ENCODE measurements at places on chromosomes 2 and 18. TPM values are rescaled to one million over a fixed set of nuclear protein-coding genes. Genes with fewer than 3 reads are reported as not detected.

DNA sequence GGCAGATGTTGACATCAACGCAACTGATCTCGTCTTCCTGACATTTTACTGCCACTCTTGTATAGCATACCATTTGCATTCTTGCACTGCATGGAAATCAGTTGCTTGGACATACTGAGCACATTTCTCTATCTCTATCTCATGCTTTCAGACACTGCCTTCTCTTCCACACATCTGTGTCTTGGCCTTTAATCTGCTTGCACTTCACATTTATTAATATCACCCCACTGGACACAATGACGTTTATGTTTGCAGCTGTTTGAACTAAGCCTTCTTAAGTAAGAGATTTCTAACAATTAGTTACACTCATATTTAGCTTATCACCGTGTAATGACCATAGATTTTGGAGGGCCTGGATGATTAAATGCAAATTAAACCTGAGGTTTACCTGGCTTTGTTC is 229.8 kb upstream of the CDH19 start:
- DNase-seq, result no peak

Gene PJVK
- total RNA-seq, result 0.72 TPM

Gene MCEE
- total RNA-seq, result 11.1 TPM

- peak; percentile 51 for DNase-seq
Measured at GRCh38 chr2:5782103-5782502, 89.9 kb downstream of the SOX11 start.

DNA sequence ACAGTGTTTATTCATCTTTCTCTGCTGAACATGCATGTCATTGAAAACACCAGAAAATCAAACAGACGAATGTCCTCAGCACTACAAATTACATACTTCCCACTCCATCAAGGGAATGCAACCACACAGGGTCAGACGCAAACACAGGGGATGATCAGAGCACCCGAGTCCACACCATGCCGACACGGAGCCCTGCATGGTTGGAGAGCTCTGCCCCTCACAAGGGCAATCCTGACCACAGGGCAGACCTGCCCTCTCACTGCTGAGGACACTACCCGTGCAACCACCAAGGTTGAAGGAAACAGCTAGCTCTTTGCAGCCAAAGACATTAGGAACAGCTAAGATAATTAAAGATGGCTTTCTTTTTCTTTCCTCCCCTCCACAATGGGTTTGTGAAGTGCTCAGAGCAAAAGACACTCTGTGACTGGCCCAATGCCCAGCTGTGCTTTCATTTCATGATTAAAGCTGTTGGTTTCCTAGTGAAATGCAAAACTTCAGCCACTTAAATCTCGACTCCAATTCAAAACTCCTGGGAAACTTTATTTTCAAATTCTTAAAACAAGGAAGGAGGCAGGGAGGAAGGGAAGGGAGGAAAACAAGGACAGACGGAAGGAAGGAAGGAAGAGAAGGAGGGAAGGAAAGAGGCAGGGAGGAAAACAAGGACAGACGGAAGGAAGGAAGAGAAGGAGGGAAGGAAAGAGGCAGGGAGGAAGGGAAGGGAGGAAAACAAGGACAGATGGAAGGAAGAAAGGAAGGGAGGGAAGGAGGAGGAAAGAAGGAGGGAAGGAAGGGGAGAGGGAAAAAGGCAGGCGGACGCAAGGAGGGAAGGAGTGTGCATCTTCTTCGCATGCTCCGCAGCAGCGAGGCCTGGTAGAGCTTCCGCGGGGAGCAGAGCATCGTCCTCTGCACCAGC is 65.8 kb downstream of the NDUFA10 start:
- peak; percentile 15 for DNase-seq

- no peak for DNase-seq
Measured at GRCh38 chr18:77107292-77107691, 25.3 kb downstream of the MBP start.

Gene FARP2
- 38.6 TPM for total RNA-seq

Gene MEP1B
- total RNA-seq, result not detected

DNA sequence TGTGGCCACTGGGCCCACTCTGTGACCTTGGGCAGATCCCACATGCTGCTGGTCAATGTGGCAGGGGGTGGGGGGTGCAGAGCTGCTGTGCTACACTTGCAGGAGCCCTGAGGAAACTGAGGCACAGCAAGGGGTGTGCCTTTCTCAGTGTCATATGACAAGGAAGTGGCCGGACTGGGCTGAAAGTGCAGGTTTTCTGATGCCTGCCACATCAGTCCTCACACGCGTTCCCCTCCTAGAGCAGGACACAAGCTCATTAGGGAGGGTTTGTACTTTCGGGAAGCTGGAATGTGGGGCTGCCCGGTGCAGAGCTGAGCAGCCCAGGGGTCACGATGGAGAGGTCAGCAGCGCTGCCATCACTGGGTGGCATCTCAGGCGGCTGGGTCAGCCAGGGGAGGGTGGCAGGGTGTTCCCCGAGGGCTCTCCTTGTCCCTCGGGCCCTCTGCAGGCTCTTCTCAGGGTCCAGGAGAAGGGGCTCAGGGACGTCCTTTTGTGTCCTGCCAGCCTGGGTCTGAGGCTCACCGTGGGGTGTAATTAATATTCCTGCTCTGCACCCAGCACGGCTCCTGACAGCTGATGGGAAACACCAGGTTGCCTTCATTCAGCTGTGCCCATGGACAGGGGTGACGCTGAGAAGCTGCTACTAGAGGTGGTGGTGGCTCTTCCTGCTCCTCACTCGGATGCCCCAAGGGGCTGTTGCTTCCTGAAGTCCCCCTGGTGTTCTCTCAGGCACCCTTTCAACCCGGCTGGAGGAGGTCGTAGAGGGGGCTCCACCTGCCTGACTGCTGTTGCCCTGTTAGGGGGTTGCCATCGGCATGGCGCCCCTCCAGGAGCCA is 62.1 kb upstream of the HDAC4 start:
- DNase-seq, result no peak

GRCh38 chr2:225074366-225074765 is 32.1 kb upstream of the DOCK10 start:
- no peak for DNase-seq

DNA sequence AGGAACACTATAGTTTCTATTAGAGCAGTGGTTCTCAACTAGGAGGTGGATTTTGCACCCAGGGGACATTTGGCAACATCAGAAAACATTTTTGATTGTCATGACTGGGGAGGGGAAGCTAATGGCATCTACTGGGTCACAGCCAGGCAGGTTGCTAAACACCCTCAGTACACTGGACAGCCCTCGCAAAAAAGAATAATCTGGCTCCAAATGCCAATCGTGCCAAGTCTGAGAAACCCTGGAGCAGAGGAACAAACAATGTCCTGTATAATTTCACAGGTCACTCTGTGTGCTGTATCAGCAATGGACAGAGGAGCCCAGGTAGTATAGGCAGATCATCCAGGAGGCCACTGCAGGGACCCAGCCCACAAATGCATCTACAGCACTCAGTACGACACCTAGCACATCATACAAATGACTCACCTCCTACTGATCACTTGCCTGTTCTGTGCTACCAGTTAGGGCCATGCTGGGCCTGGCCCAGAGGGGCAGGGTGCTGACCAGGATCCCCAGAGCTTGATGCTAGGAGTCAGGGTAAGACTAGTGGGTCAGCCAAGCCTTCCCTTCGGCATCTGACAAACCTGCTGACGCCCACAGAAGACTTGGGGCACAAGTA is 37.6 kb downstream of the SFXN5 start:
- no peak for DNase-seq

- peak; percentile 58 for DNase-seq
Measured at GRCh38 chr2:177147093-177147694, 65.4 kb upstream of the HNRNPA3 start.

DNA sequence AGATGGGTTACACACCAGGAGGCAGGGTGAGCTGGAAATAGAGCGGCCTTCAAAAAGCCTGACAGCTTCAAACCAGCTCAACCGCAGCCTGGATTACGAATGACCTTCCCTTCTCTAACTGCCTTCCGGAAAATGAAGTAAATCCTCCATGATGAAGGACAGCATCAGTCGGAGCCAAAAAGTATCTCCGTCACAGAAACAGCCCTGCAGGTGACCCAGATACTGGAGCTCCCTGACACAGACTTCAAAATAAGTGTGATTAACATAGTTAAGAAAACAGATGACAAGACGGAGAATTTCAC is 10.3 kb upstream of the CIB4 start:
- no peak for DNase-seq

- no peak for DNase-seq
Measured at GRCh38 chr2:135276525-135276924, 224.4 kb downstream of the RAB3GAP1 start.

DNA sequence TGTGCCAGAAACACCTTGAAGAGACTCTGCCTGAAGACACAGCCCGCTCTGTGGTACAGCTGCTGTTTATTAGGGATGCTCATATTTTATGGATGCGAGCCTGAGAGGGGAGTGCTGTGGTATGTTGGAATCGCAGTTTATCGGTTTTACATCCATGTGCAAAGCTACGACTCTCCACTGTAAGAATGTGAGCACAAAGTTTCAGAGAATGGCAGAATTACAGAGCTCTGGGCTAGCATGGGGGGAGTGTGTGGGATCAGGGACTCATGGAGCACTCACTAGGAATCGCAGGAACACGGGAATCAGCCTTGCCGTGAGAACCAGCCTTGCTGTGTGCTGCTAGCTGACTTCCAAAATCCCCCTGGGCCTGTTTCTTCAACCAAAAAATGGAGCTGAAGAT is 199.9 kb downstream of the RNF144A start:
- DNase-seq, result no peak

Gene GPR155
- 4.4 TPM for total RNA-seq

GRCh38 chr18:23690505-23691068 is 1.3 kb downstream of the LAMA3 start:
- DNase-seq, result no peak

DNA sequence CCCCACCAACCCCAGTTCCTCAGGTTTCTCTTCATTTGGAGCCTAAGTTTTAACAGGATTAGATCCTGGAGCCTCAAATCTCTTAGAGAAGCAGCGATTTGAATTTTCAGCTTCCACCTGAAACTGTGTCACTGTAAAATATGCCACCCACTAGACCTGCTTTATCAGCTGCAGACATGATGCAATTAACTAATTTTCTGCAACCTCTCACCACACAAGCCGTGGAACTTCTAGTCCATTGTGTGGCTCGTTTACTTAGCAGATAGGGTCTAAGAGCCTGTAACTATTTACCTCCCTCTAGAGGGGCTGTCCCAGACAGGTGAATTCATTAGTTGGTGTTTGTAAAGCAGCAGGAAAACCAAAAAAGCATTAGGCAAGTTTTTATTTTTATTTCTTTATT is 31.6 kb upstream of the FZD5 start:
- DNase-seq, result no peak

Gene SLC16A14
- total RNA-seq, result 0.56 TPM

- no peak for DNase-seq
Measured at GRCh38 chr2:2014251-2014771, 270.0 kb upstream of the PXDN start.

GRCh38 chr2:138122891-138123290 is 158.6 kb downstream of the HNMT start:
- no peak for DNase-seq

Gene SLC30A3
- total RNA-seq, result under 0.01 TPM

- DNase-seq, result no peak
Measured at GRCh38 chr2:150214626-150215025, 272.8 kb downstream of the RND3 start.

- DNase-seq, result no peak
Measured at GRCh38 chr2:18975506-18976167, 382.8 kb downstream of the OSR1 start.

- peak; percentile 58 for DNase-seq
Measured at GRCh38 chr2:10079266-10079869, 843 bp downstream of the CYS1 start.

GRCh38 chr2:63378589-63378988 is 209.7 kb downstream of the WDPCP start:
- DNase-seq, result no peak

GRCh38 chr2:48934807-48935206 is 179.3 kb upstream of the LHCGR start:
- no peak for DNase-seq
